ENCODE measurements at places on chromosomes 5 and 9.
A peak's percentile ranks its signal among the peaks of the same experiment; 100 is the strongest.

DNA sequence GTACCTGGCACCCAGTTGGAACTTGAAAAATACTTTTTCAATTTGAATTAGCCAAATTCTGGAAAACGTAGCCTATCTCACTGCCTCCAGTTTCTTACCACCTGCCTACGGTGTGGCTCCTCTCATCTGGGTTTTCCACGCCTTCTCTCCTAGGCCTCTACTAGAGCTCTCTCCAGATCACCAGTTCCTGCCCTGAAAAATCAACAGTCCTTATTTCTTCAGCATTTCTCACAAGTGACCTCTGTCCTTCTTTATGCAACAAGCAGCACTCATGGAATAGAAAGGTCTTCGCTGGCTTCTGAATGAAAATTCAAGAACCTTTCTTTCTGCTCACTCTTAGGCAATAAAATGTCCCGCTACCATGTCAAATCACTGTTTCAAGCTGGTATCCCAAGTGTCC, 64.8 kb downstream of the PIP5K1B start:
- DNase-seq = no peak

DNA sequence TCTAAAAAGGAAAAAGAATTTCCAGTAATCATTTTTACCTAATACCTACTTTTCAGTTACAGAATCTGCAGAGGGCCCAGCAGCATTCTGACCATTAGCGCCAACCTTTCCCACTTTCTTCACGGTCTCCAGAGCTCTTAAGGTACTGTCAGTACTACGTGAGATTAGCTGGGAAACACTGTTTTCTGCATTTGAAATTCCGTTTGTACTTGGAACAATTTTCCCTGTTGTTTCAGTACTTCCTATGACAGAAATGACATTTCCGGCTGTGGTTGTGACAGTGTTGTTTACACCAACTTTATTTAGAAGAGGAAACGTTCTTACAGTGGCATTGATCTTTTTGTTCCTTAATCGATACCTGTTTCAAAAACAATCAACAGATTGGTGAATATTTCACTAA, 36.9 kb upstream of the PDCL start:
- no peak for DNase-seq

GRCh38 chr9:106883030-106883429, 20.1 kb downstream of the ZNF462 start:
- no peak for DNase-seq

GRCh38 chr5:62263401-62263800, 42.6 kb upstream of the KIF2A start:
- DNase-seq = no peak

DNA sequence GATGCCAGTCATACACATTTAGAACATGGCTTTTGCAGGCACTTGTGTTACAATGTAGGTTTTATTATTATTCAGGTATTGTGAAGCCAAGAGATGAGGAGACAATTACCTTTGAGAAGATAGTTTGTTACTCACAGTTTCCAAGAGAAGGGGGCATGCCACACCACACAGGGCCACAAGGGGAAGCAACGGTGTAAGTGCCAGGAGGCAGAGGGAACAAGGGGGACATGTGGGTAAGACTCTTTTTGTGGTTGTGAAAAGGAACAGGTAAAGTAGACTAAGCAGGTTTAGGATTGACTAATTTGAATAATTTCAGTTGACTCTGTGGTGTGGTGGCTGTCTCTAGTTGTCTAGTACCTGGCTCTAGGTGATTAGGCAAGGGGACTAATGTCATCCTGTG, 191.2 kb downstream of the TRPM6 start:
- no peak for DNase-seq

DNA sequence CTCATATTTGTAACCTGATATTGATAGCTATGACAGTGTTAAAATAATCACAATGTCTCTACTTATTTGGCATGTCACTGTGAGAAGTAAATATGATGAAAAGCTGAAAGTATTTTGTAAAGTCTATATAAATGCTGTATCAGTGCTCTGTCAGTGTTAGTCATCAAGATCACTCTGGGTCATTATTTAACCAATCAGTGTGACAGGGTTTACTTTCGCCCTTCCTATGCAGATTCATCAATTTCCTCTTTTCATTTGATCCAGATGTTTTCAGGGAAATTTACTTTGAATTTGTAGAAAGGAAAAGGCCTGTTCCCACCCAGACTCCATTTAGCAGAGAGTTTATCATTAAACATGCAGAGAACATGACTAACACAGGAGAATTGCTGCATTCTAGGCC, 9.9 kb upstream of the PCSK5 start:
- DNase-seq = peak; percentile 64

GRCh38 chr5:149429839-149430721, 51.0 kb upstream of the IL17B start:
- no peak for DNase-seq
